ENCODE measurements at places on chromosomes 11 and 22.

- peak; percentile 5 for DNase-seq
These were observed 784.5 kb downstream of the BRD1 start for GRCh38 chr22:49042877-49043859.

DNA sequence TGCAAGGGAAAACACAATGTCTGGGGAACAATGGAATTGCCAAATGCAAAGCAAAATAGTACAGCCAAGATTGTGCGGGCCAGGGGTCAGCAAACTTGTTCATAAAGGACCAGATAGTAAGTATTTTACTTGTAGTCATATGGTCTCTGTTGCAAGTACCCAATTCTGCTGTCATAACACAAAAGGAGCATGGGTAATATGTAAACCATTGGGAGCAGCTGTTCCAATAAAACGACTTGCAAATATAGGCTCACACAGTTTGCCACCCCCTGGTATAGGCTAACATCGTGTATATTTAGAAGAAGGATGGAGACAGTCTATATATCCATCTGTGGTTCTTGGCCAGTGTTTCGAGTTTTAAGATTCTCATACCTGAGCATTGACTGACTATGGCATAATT, 15.6 kb downstream of the SDHAF2 start:
- no peak for DNase-seq

- DNase-seq = no peak
These were observed 59.5 kb downstream of the PRDM11 start for GRCh38 chr11:45205978-45206377.

DNA sequence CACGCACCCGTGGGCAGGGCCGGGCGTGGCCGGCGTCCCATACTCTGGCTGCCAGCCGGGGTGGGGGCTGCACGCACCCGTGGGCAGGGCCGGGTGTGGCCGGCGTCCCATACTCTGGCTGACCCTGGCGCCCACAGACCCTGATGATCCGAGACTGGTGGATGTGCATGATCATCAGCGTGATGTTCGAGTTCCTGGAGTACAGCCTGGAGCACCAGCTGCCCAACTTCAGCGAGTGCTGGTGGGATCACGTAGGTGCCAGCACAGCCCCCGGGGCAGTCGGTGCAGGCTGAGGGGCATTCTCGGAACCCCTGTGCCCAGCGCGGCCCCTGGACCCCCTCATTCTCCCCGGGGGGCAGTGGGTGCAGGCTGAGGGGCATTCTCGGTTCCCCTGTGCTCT, 19.0 kb downstream of the RNH1 start:
- no peak for DNase-seq

- no peak for DNase-seq
These were observed 13.9 kb downstream of the APOL2 start for GRCh38 chr22:36225333-36225922.

DNA sequence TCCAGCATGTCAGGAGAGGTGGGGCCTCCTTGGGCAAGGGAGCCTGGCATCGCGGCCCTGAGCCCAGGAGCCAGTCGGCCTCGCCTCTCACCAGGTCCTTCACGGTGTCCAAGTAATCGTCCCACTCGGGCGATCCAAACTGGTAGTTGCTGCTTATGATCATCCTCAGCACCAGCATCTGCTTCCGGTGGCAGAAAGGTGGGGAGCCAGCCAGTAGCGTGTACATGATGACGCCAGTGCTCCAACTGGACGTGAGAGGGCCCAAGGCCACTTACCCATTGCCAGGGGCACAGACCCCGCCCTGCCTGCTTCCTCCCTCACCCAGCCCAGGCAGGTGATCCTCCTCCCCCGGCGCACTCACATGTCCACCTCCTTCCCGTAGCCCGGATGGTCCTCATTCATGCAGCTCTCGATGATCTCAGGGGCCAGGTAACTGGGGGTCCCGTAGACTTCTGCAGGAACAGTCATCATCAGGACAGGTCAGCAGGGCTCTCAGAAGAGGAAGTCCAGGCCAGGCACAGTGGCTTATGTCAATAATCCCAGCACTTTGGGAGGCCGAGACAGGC, 214.7 kb downstream of the OR4C45 start:
- DNase-seq = no peak

DNA sequence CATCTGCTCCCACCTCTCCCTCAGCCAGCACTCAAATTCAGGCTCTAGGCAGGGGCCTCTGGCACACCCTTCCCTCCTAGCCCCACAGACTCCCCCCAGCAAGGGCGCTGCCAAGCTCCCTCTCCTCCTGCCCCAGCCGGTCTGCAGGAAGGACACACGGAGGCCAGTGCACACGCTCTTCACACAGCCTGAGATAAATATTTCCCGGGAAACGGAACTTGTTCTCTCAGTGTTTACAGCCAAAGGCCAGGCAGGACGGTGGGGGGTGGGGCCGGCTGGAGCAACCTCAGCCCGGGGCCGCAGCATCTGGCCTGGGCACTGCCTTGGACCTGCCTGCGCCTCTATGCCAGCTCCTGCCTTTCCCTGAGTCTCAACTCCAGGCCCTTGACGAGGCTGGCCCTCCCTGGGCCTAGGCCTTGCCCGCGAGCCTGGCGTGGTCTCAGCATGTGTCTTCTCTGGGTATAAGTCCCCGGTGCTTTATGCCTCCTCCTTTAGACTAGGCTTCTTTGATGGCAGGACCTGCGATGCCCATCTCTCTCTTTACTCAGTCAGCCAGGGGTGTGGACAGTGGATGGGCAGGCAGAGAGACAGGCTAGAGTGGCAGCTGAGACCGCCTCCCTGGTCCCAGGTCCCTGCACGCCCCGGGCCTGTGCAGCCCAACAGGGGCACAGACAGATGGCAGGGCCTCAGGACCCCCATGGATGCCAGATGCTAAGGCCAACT, 48.4 kb downstream of the PDE2A start:
- peak; percentile 69 for DNase-seq

DNA sequence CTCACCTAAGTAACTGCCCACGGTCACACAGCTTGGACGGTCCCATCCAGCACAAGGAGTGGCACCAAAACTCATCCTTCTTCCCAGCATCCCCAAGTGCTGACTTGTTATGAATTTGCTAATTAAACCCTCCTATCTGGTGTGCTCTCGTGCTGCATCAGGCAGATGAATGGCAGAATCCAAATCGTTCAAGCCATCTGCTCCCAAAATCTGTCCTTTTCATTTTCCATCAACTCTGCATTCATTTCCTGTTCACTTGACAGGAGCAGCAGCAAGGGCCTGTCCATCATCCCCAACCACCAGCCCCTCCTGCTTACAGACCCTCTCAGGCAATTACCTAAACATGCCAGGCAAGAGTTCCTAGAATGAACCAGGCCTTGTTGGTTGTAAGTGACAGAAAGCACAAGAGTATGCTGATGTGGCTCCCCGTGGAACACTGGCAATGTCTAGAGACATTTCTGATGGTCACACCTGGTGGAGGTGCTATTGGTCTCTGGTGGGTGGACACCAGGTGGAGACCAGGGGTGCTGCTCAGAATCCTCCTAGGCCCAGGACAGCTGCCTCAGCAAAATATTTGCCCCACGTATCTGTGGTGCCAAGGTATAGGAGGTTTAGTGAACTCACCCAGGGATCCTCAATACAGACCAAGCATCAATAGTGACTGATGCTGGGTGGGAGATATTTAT, 832.5 kb downstream of the TBC1D22A start:
- DNase-seq = no peak

- DNase-seq = no peak
These were observed 4.2 kb downstream of the GRAMD1B start for GRCh38 chr11:123434262-123434661.

DNA sequence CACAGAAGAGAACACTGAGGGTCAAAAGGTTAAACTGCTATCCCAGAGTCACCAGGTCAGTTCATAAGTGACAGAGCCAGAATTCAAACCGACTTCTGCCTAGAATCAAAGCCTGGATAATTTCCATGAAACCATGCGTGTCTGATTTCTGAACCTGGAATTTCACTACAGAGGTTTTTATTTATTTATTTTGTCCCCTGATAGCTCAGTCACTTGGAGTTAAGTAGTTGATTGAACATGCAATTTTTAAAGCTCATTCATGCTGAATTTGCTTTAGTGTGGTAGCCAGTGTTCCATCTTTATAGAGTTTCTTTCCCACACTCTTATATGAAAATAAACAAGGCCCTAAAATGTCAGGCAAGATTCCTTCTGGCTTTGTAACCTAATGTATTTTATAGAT, 93.2 kb downstream of the NAV2 start:
- DNase-seq = no peak

DNA sequence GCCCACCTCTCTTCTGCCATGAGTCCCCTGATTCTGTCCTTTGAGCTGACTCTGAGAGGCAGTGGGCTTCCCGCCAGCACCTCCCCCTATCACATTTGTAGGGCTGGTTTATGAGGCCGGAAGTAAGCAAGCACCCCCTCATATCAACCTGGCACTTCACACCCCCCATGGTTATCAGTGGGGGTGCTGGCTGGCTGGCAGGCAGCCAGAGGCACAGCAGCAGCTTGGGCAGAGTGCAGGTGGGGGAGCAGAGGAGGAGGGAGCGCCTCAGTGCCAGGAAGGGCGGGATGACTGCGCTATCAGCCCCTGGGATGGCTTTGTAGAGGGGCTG, 22.9 kb upstream of the CHRM4 start:
- DNase-seq = no peak

- peak; percentile 96 for DNase-seq
These were observed at the start of gene FAM89B for GRCh38 chr11:65572356-65573051. TSS of gene FAM89B (plus strand) at chr11:65572538. CDS start at chr11:65572670, 132 bp downstream.

- no peak for DNase-seq
These were observed 43.2 kb downstream of the SHANK2 start for GRCh38 chr11:71209181-71209580.

DNA sequence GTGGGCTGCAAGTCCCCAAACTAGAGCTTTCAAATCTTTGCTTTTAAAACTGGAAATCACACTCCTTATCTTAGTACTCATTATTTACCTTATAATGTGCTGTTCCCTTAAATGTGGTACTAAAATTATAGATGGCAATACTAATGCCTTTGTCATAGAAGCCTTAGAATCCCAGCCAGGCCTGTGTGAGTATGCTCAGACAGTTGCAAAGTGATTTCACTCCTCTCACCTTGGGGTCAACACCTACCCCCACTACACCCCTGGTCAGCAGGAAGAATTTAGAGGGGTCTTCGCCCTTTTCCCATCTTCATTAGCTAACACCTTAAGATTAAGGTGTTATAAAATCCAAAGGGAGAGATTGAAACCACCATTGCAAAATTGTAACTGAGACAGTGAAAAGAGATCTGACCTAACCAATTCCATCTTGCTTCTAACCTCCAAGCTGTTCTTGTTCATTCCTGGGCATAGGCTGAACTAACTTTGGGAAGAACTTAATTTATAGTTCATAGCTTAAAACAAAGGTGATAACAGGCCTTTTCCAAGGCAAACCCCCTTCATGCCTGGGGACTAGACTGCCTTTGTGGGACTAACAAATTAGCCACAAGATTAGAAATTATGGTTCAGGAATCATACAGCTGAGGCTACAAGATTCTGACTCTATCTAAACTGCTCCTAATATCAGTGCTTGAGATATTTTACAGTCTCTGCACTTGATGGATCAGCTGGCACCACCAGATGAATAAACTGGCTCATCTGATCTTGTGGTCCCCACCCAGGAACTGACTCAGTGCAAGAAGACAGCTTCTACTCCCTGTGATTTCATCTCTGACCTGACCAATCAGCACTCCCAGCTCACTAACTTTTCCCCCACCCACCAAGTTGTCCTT, 10.4 kb upstream of the MRPL17 start:
- DNase-seq = no peak

DNA sequence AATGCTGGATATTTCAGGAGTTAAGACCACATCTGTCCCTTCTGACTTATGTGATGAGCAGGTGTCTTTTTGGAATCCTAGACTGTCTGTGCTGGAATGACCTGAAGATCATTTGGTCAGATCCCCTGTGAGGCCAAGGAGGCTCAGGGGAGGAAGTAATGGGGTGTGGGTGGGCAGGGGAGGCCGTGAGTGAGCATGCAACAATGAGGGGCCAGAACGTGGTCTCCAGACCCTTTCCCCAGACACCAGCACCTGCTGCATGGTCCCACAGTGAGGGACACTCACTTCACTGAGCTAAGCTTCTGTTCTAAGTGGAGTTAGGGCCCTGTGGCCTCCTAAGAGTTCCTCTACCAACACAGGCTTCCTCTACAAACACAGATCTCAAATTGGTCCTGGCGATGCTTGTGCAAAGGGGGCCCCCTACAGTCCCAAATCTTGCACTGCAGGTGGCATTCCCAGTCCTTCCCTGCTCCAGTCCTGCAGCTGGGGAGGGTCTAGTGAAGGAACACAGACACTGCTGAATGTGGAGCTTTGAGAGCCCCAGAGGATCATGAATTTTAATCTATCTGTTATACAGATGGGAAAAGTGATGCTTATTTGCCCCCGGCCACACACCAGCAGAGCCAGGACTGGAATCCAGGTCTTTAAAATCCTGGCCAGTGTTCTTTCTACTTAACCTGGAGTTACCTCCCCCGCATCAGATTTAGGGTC, 7.4 kb downstream of the USP2 start:
- DNase-seq = peak; percentile 80

GRCh38 chr11:79229047-79229446, 211.8 kb downstream of the TENM4 start:
- no peak for DNase-seq

GRCh38 chr11:6601041-6601461, 2.4 kb downstream of the RRP8 start:
- no peak for DNase-seq

GRCh38 chr11:47235163-47235562, 13.5 kb downstream of the ACP2 start:
- no peak for DNase-seq

DNA sequence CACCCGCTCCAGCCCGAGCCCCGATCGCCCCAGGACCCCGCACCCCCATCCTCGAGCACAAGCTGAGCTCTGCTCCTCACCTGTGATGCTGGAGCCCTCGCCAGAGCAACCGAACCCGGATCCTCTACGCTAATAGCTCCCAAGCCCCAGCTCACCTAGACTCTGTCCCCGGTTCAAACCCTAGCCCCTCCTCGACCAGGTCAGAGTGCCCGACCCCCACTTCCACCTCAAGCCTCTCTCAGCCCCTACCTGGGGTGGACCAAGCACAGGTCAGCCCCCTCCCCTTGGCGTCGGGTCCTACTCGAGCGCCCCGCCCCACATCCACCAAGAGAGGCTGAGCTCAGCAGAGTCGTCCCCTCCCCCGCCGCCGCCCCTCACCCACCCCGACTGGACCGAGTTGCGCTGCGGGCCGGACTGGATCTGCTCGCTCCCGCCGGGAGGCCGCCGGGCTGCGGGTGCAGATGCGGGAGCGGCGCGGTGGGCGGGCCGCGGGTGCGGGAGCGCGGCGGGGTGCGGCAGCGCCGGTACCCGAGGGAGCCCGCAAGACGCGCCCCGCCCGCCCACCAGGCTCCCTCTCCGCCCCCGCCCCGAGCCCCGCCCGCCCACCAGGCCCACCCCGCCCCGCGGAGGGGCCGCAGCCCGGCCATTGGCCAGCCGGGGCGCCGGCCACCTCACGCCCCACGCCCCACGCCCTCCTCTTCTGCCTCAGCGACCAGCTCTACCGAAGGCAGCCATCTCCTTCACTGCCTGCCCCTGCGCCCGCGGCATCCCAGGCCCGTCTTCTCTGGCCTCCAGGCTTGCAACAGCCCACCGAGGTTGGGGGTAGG, 577 bp upstream of the DKK3 start:
- DNase-seq = peak; percentile 17

- DNase-seq = no peak
These were observed 7.7 kb downstream of the CD44 start for GRCh38 chr11:35146711-35147110.

- DNase-seq = no peak
These were observed 4.0 kb downstream of the TECTA start for GRCh38 chr11:121105063-121105480.

- no peak for DNase-seq
These were observed 50.7 kb upstream of the CD44 start for GRCh38 chr11:35088226-35088625.

GRCh38 chr11:63719987-63720386, 38.7 kb downstream of the RTN3 start:
- no peak for DNase-seq
